ENCODE measurements at places on chromosomes 4 and X. TPM values are rescaled to one million over a fixed set of nuclear protein-coding genes. Genes with fewer than 3 reads are reported as not detected.

Gene PRDM5
- 8.2 TPM for total RNA-seq

Gene USP27X
- 3.9 TPM for total RNA-seq

Gene CWH43
- not detected for total RNA-seq

Gene SPARCL1
- total RNA-seq = 3.6 TPM

Gene SNCA
- 94.4 TPM for total RNA-seq

Gene SLC25A6
- 381 TPM for total RNA-seq

Gene TCEAL5
- not detected for total RNA-seq

Gene HOPX
- 20.6 TPM for total RNA-seq

Gene HTRA3
- total RNA-seq = 4.6 TPM

Gene XG
- 0.33 TPM for total RNA-seq

Gene HS3ST1
- 1.3 TPM for total RNA-seq

Gene CT45A5
- total RNA-seq = not detected

Gene RBMXL3
- total RNA-seq = not detected

Gene UGT2B11
- total RNA-seq = not detected

Data from vein endothelial cell (primary cell).